ENCODE measurements at places on chromosomes 7 and 10. TPM values are rescaled to one million over a fixed set of nuclear protein-coding genes. Genes with fewer than 3 reads are reported as not detected.

DNA sequence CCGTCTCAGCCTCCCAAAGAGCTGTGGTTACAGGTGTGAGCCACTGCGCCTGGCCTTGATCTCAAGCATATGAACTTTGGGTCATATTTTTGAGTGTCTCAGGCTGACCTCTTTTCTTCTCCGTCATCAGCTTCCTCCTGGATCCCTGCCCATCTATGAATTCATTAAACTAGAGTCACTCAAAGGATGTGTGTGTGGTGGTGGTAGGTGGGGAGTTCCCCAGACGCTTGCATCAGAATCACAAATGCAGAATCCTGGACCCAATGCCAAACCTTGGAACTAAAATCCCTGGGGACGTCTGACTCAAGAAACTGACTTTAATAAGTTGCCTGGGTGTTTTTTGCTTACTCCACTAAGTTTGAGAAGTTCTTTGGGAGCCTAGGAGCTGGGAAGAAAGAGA, 6.7 kb upstream of the CREB5 start:
- peak; percentile 49 for DNase-seq

DNA sequence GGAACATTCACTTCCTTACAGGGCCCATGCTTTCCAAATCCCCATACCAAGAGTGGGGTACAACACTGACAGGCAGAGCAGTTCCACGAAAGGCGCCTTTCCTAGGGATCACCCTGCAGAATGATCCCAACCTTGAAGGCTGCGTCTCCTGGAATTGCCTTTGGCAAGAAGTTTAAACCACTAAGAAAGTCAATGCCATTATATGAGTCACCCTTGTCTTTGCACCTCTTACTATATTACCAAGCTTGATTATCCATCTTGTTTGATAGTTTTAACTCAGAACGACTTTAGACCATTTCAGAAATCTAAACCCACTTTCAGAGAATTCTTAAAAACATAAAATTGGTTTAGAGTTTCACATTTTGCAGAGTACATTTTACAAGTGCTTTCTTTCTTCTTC, 282.1 kb downstream of the ARHGAP12 start:
- DNase-seq = no peak

DNA sequence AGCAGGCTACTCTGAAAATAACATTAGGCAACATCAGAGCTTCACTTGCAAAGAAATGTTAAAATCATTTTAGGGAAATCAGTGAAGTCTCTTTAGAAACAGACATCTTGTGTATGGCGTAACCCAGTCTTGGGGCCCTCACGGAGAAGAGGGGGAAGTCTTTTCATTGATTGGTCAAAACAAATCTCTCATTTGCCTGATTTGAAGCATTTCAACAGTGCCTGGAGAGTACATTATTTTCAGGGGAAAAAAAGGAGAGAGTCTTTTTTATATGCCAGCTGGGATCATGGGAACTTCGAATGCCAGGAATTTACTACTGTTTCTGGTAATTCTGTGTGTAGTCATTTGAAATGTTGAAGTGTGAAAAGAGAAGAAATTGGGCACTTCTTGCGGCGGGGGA, 471.4 kb downstream of the PLXDC2 start:
- no peak for DNase-seq

The TBX20 gene
- total RNA-seq = not detected

- DNase-seq = no peak
These were observed 125.3 kb downstream of the ADARB2 start for GRCh38 chr10:1611936-1612550.

GRCh38 chr10:110792476-110793125, 79.1 kb upstream of the PDCD4 start:
- DNase-seq = no peak

The MRC1 gene
- total RNA-seq = 13.1 TPM

All from ureter (tissue), 1 donor.